Stimulated activated CD4-positive, alpha-beta T cell treated with anti-CD3 and anti-CD28 coated beads, Interleukin-4, amount 100 ng/mL, for 24 hours (primary cell): ENCODE measurements at places on chromosomes 2 and 18.

GRCh38 chr2:216052420-216052819 is 29.2 kb downstream of the PECR start:
- DNase-seq = no peak

GRCh38 chr2:73110168-73111072 is 2.3 kb downstream of the RAB11FIP5 start:
- no peak for DNase-seq

DNA sequence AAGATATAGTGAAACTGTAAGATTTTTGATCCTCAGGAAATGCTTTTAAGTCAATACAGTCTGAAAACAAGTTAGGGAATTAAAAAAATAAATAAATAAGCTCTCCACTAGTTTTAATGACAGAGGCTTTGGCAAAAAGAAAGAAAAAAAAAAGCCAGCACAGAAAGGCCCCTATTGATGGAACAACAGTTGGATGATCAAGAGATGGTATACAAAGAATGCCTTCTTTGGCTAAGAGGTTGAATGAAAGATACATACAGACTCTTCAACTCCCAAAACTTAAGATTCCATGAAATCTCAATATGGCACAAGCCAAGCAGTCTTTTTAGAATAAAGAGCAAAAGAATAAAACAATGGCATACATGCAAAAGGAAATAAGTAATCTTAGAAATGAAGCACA is 64.0 kb upstream of the GALNT5 start:
- DNase-seq = no peak

GRCh38 chr2:27591745-27592144 is 8.9 kb downstream of the ZNF512 start:
- DNase-seq = no peak

DNA sequence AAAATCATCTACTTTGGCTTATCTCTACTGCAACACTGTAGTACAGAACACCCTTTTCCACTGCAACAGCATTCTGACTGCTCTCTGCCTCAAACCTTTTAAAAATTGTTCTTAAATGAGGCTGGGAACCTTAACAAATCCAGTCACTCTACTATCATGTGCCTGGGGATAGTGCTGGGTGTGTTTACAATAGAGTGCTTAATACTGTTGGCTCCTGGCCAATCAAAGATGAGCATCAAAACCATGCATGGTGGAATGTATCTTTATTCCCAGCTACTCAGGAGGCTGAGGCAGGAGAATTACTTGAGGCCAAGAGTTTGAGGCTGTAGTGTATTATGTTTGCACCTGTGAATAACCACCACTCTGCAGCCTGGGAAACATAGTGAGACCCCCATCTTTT is 7.4 kb downstream of the ANKAR start:
- no peak for DNase-seq

- DNase-seq = no peak
These were observed 43.0 kb upstream of the KCNF1 start for GRCh38 chr2:10868465-10869314.

GRCh38 chr18:8513249-8513648 is 96.0 kb upstream of the RAB12 start:
- no peak for DNase-seq

- no peak for DNase-seq
These were observed 190.1 kb upstream of the TNP1 start for GRCh38 chr2:217049956-217050355.

DNA sequence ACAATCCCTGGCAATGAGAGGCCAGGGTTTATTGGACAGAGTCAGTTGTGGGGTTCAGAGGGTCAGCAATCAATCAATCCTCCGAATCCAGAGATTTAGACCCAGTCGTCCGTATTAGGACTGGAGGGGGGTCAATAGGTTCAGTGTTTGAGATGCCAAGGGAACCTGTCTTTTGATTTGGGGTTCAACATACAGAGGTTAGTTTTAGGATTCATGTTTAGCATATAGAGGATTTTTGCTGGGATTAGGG is 292 bp downstream of the GMPPA start:
- DNase-seq = no peak

DNA sequence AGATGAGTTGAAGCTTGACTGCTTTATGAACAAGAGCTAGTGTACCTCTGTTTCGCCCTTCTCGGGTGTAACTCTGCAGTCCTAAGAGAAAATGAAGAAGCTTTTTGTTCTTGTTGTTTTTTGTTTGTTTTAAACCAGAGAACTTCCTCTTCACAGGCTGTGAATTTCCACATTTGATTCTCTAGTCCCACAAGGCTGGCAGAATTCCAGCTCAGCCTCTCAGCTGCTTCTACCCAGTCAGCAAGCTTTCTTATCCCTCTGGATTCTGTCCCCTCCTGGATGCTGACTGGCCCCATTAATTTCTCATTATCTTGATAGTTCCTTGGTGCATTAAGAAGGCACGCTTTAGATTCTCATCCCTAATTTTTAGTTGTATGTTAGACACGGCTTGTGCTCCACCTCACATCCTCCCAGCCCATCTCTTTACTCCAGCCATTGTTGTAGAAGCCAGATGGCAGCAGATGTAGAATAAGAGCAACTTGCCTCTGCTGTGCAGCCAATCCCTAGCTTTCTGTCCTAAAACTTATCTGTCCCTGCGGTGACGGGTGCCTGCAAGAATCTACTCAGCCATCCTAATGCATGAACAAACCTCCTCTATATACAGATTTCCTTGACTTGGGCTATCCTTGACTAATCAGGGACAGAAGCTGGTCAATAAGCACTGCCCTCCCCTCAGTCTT is 12.3 kb upstream of the RESP18 start:
- DNase-seq = no peak

- no peak for DNase-seq
These were observed 100.2 kb downstream of the ANKRD44 start for GRCh38 chr2:197210430-197210829.

- DNase-seq = no peak
These were observed 592 bp downstream of the ZNF397 start for GRCh38 chr18:35241448-35241804.

DNA sequence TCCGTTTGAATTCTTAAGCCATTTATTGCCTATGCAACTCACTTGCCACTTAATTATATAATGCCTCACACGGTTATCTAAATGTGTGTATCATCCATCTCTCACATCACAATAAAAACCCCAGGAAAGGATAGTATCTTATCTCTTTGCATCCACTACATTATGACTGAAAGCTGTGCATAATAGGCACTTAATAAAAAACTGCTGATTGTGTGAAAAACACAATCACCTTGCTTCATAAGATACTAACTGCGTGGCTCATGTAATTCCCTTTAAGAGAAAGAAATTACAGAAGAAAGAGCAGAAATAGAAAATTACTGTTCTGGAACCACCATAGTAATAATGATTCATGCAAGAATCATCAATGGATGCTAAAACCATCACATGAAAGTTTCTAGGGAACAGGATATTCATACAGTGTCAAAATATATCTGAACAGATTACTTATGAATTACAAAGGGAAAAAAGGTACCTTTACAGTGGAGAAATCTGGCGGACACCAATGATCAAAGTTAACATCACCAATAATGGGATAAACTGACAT is 29.3 kb downstream of the CUL3 start:
- no peak for DNase-seq

DNA sequence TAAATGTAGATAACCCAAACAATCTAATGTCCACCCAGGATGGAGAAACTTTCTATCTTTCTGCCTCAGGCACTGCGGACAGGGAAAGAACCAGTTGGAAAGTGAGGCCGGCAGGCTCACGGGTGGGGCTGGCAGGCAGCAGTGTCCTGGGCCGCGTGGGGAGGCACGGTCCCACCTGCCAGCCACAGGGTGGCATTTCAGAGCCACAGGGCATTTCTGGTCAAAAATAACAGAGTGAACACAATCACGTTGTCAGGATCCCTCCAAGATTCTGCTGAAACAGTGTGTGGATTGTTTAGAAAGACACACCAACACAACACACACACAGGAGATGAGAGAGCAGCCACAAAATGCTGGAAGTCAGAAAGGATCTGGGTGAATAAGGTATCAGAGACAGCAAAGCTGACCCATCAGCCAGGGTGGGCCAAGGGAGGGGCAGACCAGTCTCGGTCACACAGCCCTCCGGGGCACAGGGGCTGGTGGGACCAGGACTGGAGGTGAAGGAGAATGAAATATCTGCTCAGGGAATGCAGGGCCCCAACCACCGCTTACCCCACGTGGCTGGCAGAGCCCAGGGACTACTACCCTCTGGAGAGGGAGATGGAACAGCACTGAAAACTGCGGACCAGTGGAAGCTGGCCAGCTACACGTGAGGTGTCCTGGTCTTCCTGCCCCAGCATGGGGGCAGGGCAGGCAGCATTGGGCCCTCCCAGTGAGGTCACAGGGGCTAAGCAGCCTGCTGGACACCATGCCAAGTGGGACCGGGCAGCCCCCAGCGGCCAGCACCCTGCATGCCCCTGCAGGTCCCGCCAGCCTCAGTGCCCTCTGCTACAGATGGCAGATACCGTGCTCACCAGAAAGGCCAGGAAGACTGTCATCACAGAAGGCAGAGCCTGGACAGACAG is 173.9 kb downstream of the HDAC4 start:
- no peak for DNase-seq

GRCh38 chr2:20566331-20566730 is 84.6 kb downstream of the HS1BP3 start:
- DNase-seq = no peak

DNA sequence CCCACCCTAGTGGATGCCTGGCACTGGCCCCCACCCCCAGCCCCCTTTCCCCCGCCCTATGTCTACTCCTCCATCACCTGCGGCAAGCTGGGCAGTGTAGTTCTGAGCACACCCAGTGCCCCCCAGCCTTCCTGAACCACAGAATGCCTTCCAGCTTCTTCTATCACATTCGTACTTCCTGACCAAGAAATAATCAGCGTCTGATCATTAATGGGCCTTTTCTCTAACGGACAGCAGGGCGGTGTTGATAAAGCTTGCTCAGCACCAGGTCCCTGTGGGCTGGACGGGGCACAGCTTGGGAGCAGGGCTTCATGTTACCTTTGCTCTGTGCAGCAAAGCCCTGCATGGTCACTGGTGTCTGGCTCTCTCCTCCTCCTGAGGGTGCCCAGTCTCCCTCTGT is 15.4 kb downstream of the UXS1 start:
- no peak for DNase-seq

- no peak for DNase-seq
These were observed 39.9 kb downstream of the RAB6C start for GRCh38 chr2:130019402-130019801.

GRCh38 chr18:47174545-47175116 is 1.5 kb downstream of the IER3IP1 start:
- DNase-seq = no peak

DNA sequence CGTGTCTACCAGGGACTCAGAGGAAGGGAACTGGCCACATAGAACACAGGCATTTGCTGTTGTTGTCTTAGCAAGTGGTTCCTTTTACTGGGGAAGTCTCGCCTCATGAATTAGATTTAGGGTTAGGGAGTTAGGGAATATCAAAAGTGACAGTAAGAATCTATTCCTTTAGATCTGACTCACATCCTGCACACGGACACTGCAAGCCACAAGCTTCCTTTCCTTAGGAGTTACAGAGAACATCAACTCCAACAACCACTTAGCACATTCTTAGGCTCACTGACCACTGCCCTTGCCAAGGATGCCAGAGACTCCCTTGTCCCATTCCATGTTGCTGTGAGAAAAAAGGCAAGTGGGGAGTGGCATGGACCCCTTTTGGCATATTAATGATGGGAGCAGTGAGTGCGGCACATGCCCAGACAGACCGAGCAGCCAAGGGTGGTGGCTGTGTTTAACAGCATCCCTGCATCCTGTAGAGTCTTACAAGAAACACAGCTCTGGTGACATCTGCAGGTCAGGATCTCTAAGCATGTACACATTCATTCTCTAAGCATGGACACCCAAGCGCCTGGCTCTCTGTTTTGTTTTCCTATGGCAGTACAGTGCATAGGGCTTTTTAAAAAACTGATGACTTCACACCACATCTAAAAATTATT is 745.6 kb upstream of the RAB6C start:
- no peak for DNase-seq

DNA sequence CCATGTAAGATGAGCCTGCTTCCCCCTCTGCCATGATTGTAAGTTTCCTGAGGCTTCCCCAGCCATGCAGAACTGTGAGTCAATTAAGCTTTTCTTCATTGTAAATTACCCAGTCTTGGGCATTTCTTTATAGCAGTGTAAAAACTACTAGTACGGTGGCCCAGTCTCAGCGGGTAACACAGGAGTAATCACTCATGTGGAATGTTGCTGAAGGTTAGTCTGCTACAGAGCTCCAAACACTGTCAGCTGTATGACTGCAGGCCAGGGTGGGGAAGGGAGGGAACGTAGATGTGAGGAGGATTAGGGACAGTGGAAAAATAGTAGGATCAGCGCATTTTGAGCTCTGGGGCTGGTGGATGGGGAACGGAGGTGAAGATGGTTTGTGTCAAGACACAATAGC is 711.2 kb upstream of the SOX11 start:
- no peak for DNase-seq

- no peak for DNase-seq
These were observed 11.0 kb upstream of the PTPN2 start for GRCh38 chr18:12895014-12895413.

DNA sequence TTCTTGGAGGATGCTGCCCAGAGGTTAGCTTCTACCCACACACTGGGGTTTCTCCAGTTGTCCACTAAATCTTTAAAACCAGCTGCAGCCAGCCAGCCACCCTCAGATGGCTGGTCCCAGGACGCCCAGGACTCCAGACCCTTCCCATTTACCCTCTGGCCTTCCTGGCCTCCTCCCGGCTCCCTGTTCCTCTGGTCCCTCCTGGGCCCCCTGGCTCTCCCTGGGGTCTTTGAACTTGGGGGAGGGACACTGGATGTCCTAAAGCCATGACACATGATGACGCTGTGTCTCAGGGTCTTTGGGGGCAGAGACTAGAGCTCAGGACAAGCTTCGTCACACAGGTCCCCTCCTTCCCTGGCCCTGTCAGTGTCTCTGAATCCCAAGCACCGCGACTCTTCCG is 201.1 kb upstream of the HDAC4 start:
- no peak for DNase-seq

DNA sequence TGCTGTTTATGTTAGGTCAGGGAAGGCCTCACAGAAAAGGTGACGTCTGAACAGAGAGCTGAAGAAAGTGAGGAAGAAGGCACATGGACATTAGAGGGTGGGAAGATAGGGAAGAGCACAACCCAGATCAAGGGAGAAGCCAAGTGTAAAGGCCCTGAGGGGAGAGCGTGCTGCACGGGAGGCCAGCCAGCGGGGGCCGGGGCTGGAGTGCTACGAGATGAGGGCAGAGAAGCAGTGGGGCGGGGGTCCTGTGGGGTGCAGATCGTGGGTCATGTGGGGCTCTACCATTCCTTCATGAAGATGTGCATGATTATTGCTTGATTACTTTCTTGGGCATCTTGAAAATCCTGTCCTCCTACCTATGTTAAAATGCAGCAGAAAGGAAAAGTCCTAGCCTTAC is 50.8 kb downstream of the PROC start:
- DNase-seq = no peak
